ENCODE measurements at places on chromosomes 7 and 10. TPM values are rescaled to one million over a fixed set of nuclear protein-coding genes. Genes with fewer than 3 reads are reported as not detected.

- DNase-seq: no peak
These were observed 139.0 kb downstream of the MGMT start for GRCh38 chr10:129605986-129606518.

- no peak for DNase-seq
These were observed 249.9 kb downstream of the LRMDA start for GRCh38 chr10:75681334-75681733.

SPOCK2 gene
- total RNA-seq: 0.36 TPM

- no peak for DNase-seq
These were observed 282.4 kb downstream of the SORCS3 start for GRCh38 chr10:104923501-104923900.

DNA sequence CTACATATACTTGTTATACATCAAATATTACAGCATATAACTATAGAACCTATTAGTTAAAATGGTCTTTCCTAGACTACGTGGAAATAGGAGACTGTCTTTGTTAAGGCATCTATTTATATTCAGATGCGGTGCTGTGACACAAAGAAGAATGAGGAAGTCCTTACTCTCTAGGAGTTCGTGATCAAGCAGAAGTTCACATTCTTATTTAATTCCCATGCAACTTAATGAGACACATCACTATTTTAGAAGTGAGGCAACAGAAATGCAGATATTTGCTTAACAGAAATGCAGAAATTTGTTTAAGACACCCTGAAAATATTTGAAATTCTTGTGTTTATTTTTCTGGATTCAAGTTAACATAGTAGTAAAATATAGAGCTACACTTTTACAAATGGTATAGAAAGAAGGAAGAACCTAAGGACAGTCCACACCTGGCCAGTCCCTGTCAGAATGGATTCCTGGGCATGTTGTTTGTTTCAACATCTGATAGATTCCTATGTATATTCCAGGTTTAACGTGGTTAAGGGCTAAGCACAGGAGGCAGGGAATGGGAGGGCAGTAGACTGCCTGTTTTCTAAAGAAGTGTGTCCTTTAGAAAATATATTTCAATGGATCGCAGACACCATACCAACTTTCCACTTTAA, 70.6 kb upstream of the NXPH1 start:
- DNase-seq: no peak

- DNase-seq: no peak
These were observed 290.0 kb upstream of the GLI3 start for GRCh38 chr7:42527004-42527403.

GRCh38 chr7:134935701-134936100, 50.6 kb upstream of the AGBL3 start:
- no peak for DNase-seq

DNA sequence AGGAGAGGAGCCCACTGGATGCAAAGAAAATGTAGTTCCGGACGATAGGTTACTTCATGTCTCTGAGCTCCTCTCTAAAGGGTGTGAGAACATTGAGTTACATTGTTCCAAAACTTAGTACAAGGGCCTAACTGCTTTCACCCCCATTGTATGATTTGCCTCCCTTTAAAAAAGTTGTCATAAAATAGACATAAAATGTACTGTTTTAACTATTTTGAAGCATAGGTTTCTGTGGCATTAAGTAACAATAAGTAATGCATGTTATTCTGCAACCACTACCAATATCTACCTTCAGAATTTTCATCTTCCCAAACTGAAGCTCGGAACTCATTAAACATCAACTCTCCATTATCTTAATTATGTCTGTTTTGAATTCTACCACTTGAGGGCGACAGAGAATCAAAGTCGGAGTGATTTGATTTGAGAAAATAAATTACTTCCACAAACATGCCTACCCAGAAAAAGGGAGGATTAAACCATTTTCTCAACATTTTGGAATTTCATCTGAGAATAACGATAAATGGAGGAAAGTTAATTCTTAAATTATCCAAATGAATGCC, 2.7 kb downstream of the IGFBP1 start:
- DNase-seq: no peak

HECW1 gene
- total RNA-seq: 2.9 TPM

GPRIN2 gene
- not detected for total RNA-seq

DNA sequence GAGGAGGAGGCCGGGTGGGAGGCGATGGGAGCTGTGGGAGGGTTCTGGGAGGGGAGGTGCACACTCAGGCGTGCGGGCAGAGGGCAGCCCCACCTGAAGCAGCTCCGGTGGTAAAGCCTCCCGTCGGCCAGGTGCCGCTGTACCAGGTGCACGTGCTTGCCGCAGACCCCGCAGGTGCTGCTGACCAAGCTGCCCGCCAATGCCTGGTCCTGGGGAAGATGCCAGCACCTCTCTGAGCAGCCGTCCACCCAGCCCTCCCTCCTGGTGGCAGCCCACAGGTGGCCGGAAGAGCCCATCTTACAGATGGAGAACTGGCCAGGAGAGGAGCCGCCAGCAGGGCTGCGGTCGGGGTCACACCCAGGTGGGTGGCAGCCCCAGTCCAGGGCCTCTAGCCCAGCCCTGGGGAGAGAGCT, 12.6 kb downstream of the MICALL2 start:
- no peak for DNase-seq
